ENCODE measurements at places on chromosomes 12 and 14. TPM values are rescaled to one million over a fixed set of nuclear protein-coding genes. Genes with fewer than 3 reads are reported as not detected.

Gene KLRG1
- polyA plus RNA-seq, result 1.5 TPM

Gene ARHGEF25
- polyA plus RNA-seq, result 5.3 TPM

Gene MMP14
- polyA plus RNA-seq, result 65.2 TPM

Gene SYNDIG1L
- 0.05 TPM for polyA plus RNA-seq

Gene ITGA7
- polyA plus RNA-seq, result 77.1 TPM

GRCh38 chr14:57526942-57527341 is 33.3 kb upstream of the CCDC198 start:
- H3K4me3 ChIP-seq, result no peak overlapping the region
- H3K36me3 ChIP-seq, result no peaks in the 10 kb centered on the region
- no peaks in the 10 kb centered on the region for H3K27me3 ChIP-seq
- no peak for DNase-seq
- H3K4me1 ChIP-seq, result no peaks in the 10 kb centered on the region

DNA sequence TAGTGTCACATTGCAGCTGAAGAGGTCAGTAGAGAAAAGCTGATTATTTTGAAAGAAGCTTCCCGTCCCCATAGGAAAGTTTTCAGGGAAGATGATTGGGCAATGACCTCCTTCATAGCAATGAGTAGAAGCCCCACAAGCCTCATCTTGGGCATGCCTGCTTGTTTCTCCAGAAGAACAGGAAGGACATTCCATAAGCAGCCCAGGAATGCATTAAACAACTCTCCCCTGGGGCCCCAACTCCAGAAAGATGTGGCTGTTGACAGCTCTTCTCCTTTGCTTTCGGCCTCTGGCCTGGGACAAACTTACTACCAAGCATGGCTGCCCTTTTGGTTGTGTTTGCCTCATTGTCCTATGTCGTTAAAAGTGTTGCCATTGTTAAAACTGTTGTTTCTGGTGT is 5.7 kb upstream of the VDR start:
- no peaks in the 10 kb centered on the region for H3K36me3 ChIP-seq
- no peak overlapping the region for H3K4me3 ChIP-seq
- no peaks in the 10 kb centered on the region for H3K4me1 ChIP-seq
- H3K27ac ChIP-seq, result no peak overlapping the region

DNA sequence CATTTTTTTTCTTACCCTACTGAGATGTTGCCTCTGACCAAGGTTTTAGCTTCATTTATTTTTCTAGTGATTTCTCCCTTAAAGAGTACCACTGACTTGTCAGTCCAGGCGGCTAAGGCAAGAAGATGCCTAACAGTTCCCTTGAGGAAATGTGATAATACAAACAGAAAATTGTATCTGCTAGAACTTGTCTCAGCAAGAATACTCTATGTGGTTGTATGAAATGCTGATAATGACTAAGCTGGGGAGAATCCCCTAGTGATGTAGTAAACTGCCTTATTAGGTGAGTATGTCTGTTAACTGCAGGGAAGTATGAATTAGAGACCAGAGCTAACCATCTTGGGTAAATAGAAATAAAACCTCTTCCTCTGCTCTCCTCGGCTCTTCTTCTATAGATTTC is 6.7 kb downstream of the C12orf54 start:
- no peaks in the 10 kb centered on the region for H3K36me3 ChIP-seq
- no peak overlapping the region for H3K27ac ChIP-seq
- H3K4me3 ChIP-seq, result no peak overlapping the region
- H3K4me1 ChIP-seq, result no peaks in the 10 kb centered on the region
- peaks cover 3% of the 10 kb centered on the region for H3K27me3 ChIP-seq
- no peak for DNase-seq

DNA sequence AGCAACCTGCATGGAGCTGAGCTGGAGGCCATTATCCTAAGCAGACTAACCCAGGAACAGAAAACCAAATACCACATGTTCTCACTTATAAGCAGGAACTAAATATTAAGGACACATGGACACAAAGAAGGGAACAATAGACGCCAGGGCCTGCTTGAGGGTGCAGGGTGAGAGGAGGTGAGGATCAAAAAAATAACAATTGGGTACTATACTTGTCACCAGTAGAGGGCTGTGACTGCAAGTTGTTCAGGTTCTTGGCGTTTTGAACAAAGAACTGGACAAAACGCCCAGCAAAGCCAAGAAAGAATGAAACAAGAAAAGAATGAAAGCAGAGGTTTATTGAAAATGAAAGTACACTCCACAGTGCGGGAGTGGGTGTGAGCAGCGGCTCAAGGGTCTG is 208.5 kb upstream of the NEDD1 start:
- no peaks in the 10 kb centered on the region for H3K36me3 ChIP-seq
- no peak overlapping the region for H3K27ac ChIP-seq
- DNase-seq, result no peak

DNA sequence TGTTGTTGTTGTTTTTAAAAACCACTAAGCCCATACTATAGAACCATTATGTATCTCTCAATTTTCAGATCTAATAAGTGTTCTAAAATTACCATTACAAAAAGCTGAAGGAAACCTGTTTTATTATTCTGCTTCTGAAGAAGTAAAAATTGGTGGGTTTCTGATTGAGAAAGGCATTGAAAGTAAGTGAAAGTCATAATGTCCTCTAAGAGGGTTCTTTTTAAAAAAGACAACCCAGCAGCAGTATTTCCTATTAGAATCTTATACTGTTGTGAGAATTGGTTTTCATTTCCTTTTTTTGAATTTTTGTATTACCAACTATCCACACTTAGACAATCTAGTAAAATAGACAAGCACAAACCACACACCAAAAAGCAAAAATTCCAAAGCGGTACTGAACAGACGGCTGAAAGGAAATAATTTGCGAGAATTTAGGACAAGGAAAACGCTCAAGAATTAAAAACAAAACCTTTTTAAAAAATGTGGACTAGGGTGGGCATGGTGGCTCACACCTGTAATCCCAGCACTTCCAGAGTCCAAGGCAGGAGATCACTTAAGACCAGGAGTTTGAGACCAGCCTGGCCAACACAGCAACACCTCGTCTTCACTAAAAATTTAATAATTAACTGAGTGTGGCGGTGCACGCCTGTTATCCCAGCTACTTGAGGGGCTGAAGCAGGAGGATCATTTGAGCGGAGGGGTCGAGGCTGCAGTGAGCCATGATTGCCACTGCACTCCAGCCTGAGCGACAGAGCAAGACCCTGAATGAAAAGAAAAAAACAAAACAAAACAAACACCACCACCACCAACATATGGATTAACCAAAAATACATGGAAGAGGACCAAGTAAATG is 66.7 kb upstream of the AP4S1 start:
- H3K4me3 ChIP-seq, result no peak overlapping the region
- no peak overlapping the region for H3K27ac ChIP-seq
- no peaks in the 10 kb centered on the region for H3K27me3 ChIP-seq
- DNase-seq, result no peak
- H3K4me1 ChIP-seq, result no peaks in the 10 kb centered on the region

GRCh38 chr12:116513944-116514343 is 45.2 kb upstream of the MAP1LC3B2 start:
- H3K27me3 ChIP-seq, result no peaks in the 10 kb centered on the region
- no peaks in the 10 kb centered on the region for H3K36me3 ChIP-seq
- DNase-seq, result no peak

- H3K36me3 ChIP-seq, result no peaks in the 10 kb centered on the region
- H3K27ac ChIP-seq, result no peak overlapping the region
- no peaks in the 10 kb centered on the region for H3K27me3 ChIP-seq
- DNase-seq, result no peak
- no peak overlapping the region for H3K4me3 ChIP-seq
- H3K4me1 ChIP-seq, result peaks cover 36% of the 10 kb centered on the region
Observed at GRCh38 chr12:107032266-107032665, 45.3 kb upstream of the MTERF2 start.

DNA sequence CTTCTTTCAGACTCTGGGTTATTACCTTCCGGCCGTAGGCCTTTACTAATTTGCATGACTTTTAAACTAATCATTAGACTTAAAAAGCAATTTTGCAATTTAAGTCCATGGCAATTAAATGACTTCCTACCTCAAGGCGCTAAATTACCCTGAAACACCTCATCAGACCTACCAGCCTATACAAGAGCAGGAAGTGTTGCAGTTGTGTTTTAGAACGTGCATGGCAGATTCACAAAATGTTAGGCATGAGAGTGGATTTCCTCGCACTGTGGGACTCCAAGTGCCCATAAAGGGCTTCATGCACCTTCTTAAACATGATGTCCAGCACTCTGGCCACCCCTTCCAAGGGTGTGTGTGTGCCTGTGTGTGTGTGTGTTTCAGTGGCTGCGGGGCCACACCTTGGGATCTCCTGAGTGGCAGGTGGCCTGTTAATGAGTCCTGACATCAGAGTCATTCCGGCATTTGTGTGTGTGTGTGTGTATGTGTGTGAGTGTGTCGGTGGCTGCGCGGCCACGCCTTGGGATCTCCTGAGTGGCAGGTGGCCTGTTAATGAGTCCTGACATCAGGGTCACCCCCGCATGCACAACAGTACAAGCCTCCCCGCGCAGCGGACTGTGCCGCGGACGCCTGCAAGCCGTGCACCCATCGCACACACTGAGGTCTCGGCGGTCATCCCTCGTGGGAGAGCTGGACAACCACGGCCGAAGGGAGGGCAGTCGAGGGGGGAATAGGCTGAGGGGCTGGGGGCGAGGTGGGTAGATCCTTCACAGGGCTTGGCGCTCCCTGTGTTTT is 900 bp downstream of the C2CD5 start:
- H3K4me3 ChIP-seq, result peak overlapping the region; percentile 85
- DNase-seq, result peak; percentile 42
- peaks cover 4% of the 10 kb centered on the region for H3K4me1 ChIP-seq
- H3K27ac ChIP-seq, result peak overlapping the region; percentile 91

GRCh38 chr14:100804558-100805309 is 21.2 kb upstream of the MEG3 start:
- no peaks in the 10 kb centered on the region for H3K36me3 ChIP-seq
- no peaks in the 10 kb centered on the region for H3K4me1 ChIP-seq
- no peak overlapping the region for H3K27ac ChIP-seq
- H3K4me3 ChIP-seq, result no peak overlapping the region

DNA sequence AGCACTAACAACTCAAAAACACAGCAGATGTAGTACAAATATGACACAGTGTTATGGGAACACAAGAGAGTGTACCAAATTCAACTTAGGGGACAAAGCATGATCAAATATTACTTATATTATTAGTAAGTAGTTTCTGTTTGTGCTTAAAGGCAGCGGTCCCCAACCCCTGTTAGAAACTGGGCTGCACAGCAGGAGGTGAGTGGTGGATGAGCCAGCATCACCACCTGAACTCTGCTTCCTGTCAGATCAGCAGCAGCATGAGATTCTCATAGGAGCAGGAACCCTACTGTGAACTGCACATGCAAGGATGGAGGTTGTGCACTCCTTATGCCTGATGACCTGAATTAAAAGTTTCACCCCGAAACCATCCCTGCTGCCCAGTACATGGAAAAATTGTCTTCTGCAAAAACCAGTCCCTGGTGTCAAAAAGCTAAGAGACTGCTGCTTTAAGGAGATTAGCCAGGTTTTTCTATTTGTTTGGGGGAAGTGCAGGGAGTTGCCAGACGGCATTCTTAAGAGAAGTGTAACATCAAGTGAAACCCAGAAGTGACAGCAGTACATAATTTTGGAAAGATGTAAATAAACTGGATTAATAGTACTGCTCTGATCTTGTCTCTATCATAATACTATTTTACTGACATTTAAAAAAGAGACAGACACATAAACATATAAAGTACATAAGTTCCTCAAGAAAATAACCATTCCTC is 26.7 kb downstream of the GTF2A1 start:
- no peaks in the 10 kb centered on the region for H3K36me3 ChIP-seq
- no peak for DNase-seq
- peaks cover 9% of the 10 kb centered on the region for H3K4me1 ChIP-seq
- no peaks in the 10 kb centered on the region for H3K27me3 ChIP-seq
- H3K4me3 ChIP-seq, result no peak overlapping the region

DNA sequence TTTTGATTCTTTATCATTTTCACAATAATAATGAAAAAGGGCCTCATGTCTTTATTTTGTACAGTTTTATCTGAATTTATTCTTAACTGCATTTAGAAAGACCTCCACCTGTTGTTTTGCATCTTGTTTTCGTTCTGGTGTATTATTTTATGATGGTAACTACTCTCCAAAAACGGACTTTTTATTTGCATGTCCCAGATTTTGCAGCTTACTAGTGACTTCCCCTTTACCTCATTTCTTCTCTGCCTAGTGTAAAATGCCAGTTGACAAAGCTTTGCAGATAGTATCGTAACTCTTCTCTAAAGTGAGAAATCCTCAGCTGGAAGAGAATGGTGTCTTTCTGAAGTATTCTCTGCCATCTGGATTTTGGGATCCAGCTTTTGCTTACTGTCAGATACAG is 17.2 kb downstream of the PEX5 start:
- no peaks in the 10 kb centered on the region for H3K36me3 ChIP-seq
- no peak overlapping the region for H3K4me3 ChIP-seq
- no peak for DNase-seq
- no peak overlapping the region for H3K27ac ChIP-seq
- no peaks in the 10 kb centered on the region for H3K27me3 ChIP-seq

DNA sequence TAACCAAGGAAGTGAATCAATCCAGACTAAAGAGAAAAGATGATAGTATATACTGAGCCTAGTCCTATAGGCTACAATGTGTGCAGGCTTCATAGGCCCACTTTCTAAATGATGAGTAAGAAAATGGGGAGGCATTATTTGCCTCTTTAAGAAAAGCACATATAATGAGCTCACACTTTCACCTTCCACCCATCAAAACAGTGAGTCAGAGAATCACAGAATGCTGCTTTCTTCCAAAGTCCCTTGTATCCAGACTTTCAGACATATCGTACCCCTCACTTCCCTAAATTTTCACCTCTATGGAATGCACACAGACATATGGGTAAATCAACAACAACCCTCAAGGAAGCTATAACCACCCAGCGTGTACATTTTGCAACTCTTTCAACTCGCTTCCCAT is 286.4 kb upstream of the PRKD1 start:
- no peaks in the 10 kb centered on the region for H3K27me3 ChIP-seq
- no peak overlapping the region for H3K27ac ChIP-seq
- no peak overlapping the region for H3K4me3 ChIP-seq
- no peak for DNase-seq
- no peaks in the 10 kb centered on the region for H3K36me3 ChIP-seq
